ENCODE measurements at places on chromosomes 11 and 22.

GRCh38 chr11:17013548-17014320 lies 480 bp downstream of the PLEKHA7 start:
- no peak for DNase-seq

DNA sequence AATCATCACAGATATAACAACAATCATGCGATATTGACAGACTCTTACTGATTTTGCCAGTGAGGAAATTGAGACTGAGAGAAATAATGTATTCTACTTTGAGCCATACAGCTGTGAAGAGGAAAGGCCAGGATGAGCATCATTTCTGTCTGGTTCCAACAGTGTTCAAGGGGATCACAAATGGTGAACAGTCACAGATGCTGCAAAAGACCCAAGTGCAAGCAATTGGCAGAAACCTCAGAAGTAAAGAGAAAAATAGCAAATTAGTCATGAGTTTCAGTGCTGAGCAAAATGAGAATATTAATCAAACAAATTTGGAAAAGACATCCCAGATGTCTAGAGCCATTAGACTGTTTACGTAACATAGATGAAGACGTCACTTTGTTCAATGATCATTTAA lies 114.1 kb downstream of the RAB38 start:
- no peak for DNase-seq

- no peak for DNase-seq
Observed at GRCh38 chr22:38139901-38140300, 29.4 kb upstream of the BAIAP2L2 start.

DNA sequence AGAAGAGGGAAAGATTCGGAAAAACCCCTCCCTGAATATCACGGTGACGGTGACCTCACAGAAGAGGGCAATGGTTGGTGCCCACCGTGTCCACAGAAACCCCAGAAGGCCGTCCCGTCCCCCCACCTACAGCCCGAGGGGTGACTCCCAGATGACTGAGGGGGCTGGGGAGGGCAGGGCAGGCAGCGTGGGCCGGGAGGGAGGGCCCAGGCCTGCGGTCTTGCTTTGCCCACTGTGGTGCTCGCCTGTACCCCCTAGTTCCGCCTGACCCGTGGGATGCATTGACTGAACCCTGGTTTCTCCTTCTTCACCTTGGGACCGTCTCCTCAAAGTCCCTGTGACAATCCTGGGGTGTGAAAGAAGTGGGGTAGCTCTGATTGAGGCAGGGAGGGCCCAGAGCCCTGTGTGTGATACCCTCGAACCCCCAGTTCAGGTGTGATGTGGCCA lies 526.7 kb downstream of the BRD1 start:
- no peak for DNase-seq

DNA sequence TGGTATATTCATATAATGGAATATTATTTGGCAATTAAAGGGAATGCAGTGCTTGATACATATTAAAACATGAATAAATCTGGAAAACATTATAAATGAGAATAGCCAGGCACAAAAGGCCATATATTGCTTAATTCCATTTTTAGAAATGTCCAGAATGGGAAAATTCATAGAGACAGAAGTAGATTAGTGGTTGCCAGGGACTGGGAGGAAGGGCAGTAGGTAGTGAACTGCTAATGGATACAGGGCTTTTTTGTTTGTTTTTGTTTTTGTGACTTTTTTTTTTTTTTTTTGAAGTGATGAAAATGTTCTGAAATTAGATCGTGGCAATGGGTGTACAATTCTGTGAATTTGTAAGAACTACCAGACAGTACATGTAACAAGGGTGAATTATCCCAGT lies 86.1 kb downstream of the YAP1 start:
- no peak for DNase-seq

- DNase-seq, result no peak
Observed at GRCh38 chr11:30786256-30787110, 200.3 kb upstream of the MPPED2 start.

DNA sequence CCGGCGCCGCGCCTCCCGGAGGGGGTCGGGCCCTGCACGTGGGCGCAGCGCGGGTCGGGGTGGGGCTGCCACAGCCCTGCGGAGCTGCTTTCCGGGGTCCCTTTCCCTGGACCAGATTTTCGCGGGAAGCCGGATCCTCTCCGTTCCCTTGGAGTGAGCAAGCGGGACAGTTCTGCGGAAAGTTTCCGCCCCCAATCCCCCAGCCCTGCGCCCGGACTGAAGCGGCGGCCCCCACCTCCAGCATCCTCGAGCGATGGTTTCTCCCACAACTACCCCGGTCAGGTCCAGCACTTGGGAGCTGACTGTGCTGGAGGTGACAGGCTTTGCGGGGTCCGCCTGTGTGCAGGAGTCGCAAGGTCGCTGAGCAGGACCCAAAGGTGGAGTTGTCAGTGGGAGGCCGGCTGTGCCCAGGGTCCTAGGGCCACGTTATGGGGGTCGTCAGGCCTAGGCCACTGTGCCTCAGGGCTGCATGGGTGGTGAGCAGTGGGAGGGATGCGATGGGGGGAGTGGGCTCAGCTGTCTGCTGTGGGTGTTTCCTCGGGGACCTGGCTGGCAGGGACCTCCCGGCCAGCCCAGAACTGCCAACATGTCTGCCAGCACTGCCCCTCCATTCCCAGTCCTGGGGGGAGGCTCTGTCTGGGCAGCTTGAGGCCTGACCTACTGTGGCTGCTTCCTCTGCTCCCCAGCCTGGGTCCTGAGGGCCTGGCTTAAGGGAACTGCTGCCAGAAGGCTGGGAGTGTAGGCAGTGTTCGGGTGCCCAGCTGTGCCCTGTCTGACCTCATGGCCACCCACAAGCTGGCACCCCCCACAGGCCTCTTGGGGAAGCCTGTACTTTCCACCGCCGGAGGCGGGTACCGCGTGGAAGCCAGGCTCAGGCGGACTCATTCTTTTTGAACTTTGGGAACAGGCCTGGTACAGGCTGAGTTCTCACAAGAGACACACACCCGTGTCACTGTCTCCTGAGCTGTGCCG lies 726 bp downstream of the ST3GAL4 start:
- peak; percentile 56 for DNase-seq

- no peak for DNase-seq
Observed at GRCh38 chr22:28331695-28332094, 347.9 kb downstream of the TTC28 start.

DNA sequence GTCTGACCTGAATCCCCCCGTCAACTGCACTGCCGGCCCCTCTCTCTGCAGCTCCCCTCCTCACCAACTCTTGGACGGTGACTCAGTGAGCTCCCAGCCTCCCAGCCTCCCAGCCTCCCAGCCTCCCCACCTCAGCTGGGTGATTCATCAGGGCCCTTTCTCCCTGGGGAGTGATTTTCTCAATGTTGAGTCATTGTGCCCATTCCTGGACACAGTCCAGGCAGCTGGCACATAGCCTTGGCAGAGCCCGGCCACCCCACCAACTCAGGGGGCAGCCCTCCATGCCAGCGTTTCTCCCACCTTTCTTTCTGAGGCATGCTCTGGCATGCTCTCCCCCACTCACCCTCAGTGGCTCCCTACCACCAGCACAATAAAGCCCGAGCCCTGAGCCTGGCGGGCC lies 30.7 kb downstream of the PDE2A start:
- no peak for DNase-seq

DNA sequence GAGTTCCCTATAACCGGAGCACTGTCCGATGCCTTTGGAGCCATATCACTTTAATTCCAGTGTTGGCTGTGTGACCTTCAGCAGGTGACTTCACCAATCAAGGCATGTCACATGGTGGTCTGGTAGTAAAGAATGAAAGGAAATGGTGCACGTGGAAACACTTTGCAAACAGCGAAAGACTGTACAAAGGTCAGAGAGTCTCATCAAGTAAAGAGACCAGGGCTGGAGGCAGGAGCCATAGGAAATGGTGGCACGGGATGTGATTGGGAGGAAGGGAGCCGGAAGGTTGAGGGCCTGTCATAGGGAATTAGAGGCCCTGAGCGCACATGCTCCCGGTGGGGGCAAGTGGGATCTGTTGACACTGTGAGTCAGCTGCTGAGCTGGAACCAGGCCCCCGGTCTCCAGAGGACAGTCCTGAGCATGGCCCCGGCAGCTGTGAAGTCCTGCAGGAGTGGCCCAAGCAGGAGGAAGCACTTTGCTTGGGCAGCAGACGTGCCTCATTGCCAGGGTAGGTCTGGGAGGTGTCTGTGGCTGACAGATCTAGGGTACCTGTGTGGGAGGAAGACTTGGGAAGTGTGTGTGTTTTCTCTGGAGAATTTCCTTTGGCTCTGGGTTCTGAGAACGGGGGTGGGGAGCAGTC lies 2.0 kb downstream of the DAGLA start:
- no peak for DNase-seq

GRCh38 chr11:107999759-108000455 lies 8.8 kb upstream of the CUL5 start:
- DNase-seq, result peak; percentile 63

All from erythroblast (primary cell).